Neural progenitor cell (in vitro differentiated cells): ENCODE measurements at places on chromosomes 5 and 9.

GRCh38 chr5:58156361-58156760 lies 303.5 kb downstream of the PLK2 start:
- no peak for DNase-seq

DNA sequence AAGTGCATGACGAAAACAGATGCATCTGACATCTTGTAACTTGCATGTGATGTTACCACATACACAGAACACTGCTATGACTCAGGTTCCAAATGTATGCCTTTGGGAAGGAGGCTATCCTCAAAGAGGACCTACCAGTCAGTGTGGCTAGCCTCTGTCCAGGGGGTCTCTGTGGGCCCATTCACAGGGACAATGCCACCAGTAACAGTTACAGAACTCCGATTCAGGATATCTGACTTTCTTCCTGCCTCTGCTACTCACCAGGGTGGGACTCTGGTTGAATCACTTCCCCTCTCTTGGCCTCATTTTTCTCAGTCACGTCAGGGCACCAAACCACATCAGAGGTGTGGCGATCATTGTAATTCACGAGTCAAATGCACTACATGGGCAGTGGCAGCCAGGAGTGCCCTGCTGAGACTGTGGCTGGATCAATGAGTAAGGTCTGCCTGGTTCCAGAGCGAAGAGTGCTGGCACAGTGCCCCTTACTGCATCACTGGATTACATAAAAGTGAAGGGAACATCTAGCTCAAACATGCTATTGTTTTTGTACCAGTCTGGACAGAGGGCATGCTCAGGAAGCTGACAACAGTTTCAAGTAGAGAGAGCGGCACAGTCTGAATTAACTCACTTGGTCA lies 13.2 kb downstream of the ATOX1 start:
- DNase-seq = no peak

- DNase-seq = no peak
These were observed 29.0 kb downstream of the TXNDC8 start for GRCh38 chr9:110308633-110309038.

GRCh38 chr5:114101153-114101552 lies 260.7 kb upstream of the KCNN2 start:
- DNase-seq = peak; percentile 69

- no peak for DNase-seq
These were observed 96.3 kb upstream of the MEF2C start for GRCh38 chr5:88979244-88979643.

- no peak for DNase-seq
These were observed 275.8 kb upstream of the ADRA1B start for GRCh38 chr5:159640446-159640845.

DNA sequence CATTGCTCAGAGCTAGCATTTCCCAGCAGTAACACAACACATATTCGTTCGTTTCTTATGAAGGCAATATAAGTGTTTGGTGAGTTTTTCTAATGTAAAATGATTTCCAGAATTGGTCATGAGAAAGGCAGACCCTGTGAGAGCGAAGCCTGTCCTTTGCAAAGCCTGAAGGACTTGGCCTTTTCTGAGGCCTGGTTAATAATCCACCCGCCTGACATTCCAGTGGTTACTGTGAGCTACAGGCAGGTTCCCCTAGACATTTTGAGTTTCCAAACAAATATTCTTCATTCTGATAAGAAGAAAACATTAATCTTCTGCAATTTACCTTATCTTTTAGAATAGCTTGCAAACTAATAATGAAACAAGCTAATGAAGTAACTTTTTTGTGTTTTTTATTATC lies 38.0 kb downstream of the ADAMTS16 start:
- no peak for DNase-seq

- DNase-seq = no peak
These were observed 27.9 kb upstream of the ALDH1A1 start for GRCh38 chr9:72980600-72981265.

GRCh38 chr5:124678468-124678867 lies 68.0 kb downstream of the ZNF608 start:
- DNase-seq = no peak

DNA sequence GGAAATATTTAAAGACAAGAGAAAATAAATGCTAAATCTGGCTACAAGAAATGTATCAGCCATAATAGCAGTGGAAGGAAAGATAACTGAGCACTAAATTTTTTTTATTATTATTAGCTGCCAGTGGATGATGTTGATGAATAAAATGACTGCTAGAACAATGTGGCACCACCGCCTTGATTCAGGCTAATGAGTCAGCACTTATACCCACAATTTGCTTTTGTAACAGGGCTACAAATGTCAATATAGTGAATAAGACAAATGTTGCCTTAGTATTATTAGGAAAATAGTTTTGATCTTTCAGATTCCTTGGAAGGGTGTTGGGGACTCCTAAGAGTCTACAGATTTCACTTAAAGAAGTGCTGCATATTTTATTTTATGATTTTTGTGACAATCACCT lies 555.2 kb upstream of the GRAMD2B start:
- DNase-seq = no peak
